ENCODE measurements at places on chromosomes 7 and 10.
A peak's percentile ranks its signal among the peaks of the same experiment; 100 is the strongest.

- DNase-seq, result no peak
Observed at GRCh38 chr10:18226336-18226735, 86.1 kb downstream of the CACNB2 start.

GRCh38 chr10:4538016-4538415 lies 288.0 kb upstream of the AKR1E2 start:
- no peak for DNase-seq

GRCh38 chr10:106911096-106911495 lies 253.4 kb downstream of the SORCS1 start:
- DNase-seq, result no peak

- no peak for DNase-seq
Observed at GRCh38 chr7:18496341-18496700, 772 bp downstream of the HDAC9 start.

DNA sequence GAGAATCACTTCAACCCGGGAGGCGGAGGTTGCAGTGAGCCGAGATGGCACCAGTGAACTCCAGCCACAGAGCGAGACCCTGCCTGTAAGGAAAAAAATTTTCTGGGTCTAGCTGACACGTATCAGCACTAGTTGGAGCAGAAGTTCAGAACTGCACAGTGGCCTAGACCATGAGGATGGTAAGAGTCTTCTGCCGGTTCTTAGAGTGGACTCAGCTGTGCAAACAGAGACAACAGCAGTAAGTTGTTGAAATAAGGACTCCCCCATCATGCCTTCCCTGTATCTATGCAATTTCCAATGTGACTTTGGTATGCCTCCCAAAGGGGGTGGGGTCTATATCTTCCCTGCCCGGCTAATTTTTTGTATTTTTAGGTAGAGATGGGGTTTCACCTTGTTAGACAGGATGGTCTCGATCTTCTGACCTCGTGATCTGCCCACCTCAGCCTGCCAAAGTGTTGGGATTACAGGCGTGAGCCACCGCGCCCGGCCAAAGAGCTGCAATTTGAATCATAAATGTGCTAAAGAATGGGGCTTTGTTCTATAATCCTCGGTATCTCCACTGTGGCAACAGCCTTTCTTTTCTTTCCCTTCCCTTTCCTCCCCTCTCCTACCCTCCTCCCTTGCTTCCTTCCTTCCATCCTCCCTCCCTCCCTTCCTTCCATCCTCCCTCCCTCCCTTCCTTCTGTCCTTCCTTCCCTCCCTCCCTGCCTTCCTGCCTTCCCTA lies 14.5 kb upstream of the RNF216 start:
- no peak for DNase-seq

DNA sequence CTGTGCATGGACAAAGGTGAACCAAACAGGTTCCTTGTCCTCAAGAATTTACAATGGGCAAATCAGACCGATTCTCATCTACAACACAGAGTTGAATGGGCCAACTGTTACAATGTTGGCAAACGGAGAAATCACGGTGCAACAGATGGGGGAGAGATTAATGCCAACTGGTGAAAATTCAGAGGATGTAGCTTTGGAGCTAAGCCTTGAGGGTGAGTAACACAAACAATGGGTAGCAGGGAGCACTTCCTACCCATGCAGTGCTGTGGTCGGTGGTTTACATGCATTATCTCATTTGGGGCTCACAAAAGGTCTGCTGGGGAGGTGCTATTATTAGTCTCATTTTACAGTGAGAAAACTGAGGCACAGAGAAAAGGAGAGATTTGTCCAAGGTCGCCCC lies 902 bp upstream of the NFE2L3 start:
- peak; percentile 67 for DNase-seq

DNA sequence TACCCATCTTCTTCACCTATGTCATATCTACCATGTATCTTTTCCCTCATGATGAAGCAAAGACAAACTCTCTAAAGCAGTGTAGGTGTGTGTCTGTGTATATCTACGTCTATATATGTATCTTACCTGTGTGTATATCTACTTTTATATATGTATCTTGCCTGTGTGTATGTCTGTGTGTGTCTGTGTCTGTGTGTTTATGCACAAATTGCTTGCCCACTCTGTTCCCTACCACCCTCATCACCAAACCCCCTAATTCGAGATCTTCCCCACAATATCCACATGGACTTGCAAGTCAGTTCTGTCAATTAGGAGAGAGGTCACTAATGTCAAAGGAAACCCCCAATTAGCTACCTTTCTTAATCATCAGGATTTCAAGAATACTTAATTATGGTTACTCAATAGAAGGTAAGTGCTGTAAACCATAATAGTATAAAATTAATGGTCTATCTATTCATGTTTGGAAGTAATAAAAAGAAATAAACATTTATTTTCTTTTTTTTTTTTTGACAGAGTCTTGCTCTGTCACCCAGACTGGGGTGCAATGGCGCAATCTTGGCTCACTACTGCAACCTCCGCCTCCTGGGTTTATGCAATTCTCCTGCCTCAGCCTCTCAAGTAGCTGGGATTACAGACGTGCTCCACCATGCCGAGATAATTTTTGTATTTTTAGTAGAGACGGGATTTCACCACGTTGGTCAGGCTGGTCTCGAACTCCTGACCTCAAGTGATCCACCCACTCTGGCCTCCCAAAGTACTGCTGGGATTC lies 43.6 kb downstream of the ANKRD61 start:
- DNase-seq, result no peak

DNA sequence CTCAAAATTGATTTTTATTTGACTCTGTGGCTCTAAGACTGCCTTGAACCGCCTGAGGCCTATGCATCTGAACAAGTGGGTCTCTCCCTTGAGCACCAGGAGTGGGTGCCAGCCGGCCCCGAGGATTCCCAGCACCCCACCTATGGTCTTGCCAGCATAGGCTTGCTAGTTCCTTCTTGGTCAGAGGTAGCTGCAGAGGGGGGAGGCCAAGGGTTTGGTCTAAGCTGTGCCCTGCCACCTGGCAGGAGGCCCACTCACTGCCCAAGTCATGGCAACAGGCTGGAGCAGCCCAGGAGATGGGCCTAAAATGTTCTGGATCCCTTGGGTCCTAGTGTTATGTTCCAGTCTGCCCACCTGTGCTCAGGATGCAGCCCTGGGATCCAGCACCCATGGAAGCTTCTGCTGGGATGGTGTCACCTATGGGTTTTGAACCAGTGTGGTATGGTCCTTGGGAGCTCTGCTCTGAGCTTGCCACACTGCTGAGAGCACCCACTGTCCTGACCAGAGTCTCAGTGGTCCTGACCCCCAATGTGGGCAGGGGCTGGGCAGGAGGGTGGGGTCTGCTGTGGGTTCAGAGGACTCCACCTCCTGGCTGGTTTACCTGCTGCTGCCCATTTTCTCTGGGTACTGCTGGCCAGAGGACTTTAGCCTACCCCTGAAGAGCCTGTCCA lies 12.6 kb downstream of the YKT6 start:
- no peak for DNase-seq

- no peak for DNase-seq
Observed at GRCh38 chr7:37757563-37757962, 74.0 kb downstream of the GPR141 start.

DNA sequence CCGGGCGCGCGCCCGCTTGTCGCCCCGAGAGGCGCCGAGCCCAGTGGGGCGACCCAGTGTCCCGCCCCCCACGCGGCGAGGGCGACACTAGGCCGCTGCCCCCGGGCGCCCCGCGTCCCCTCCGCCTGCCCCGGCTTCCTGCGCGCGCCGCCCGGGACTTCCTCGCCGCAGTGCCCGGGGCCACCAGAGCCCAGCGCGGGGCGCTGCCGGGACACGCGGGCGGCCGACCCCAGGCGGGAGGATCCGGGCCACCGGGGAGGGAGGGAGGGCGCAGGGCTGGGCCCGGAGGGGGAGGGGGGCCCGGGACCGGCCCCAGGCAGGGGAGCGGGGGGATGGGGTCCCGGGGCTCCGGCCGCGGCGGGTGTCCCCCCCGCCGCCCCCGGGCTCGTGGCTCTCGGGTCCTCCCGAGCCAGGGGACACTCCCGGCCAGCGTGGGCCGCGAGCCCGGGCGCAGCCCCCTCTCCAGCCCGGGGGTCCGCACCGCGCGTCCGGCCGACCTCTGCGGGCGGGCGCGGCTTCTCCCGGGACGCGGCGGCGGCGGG lies 435 bp upstream of the PWWP2B start:
- no peak for DNase-seq

- no peak for DNase-seq
Observed at GRCh38 chr10:125795128-125795527, 19.5 kb upstream of the MMP21 start.

DNA sequence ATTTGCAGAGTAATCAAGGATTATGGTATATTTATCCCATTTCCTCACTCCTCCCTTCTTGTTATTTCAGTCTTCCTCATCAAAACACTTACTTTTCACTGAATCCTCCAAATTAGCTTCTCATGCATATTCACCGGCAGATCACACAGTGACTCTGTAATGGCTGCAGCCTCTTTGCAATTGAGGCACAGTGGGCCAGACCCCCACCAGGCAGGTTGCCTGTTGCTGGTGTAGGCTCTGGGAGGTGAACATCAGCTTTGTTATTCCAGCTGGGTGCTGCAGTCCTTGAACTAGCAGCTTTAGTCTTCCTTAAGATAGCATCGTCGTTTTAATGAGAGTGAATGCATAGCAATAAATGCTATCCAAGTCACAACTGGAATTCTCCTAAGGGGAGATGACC lies 449.3 kb downstream of the CNTNAP2 start:
- DNase-seq, result no peak

DNA sequence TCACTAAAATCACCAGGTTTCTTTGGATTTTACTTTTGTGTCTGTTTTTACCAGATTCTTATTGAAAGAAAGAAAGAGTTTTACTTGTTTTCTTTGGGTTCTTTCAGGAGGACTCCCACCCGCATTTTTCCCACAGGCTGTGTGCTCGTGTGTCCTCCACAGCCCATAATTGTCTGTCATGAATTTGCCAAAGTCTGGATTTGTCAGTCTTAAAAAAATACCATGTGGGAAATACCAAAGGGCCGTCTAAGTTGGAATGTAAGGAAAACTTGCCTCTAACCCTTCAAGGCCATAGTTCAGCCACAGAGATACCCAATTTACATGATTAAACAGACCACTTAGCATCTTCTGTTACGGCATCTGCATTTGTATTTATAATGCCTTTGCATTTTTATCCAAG lies 41.3 kb upstream of the INHBA start:
- DNase-seq, result no peak

- DNase-seq, result no peak
Observed at GRCh38 chr10:131180740-131181415, 130.6 kb downstream of the TCERG1L start.

- no peak for DNase-seq
Observed at GRCh38 chr10:35696392-35697287, 54.5 kb upstream of the FZD8 start.

DNA sequence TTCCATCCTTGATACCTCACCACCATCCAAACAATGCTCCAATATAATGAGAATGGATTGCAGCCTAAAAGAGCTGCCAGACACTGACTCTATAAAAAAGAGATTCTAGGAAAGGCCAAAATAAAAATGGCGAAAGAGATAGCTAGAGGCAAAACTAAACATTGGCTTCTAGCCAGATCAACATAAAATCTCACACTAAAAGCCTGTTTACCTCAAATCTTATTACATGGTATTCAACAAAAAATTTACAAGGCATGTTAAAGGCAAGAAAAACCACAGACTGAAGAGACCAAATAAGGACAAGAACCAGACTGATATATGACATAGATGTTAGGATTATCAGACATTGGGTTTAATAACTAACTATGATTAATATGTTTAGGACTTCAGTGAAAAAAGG lies 1127.0 kb downstream of the DNAJB9 start:
- no peak for DNase-seq

DNA sequence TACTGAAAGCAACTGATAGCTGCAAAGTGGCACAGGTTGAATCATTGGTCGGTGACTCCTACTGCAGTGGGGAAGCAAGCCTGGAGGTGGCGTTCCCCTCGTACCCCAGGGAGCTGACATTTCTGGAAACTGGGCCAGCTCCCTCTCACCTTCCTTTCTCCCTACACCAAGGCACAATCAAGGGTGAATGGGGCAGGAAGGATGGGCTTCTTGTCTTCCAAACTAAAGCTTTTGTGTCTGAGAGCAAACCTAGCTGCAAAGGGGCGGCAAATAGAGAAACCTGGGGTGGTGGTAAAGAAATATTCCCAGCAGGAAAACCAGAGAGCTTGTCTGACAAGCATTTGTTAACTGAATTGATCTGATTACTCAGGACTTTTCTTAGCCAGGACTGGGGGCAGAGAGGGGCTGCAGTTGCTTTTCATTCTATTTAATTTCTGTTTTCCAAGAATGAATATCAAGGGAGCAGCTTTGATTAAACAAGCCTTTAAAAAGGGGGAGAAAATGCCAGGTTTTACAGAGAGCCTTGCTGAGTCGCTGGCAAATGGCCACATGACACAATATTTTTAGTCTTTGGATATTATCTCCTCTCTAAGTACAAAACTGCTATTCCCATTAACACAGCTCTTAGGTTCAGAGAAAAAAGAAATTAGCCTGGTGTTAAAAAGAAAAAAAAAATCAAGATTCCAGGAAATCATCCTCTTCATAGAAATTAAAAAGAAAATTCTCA lies 27.8 kb downstream of the CDHR3 start:
- peak; percentile 82 for DNase-seq

- no peak for DNase-seq
Observed at GRCh38 chr10:112696592-112696991, 249.6 kb downstream of the VTI1A start.

DNA sequence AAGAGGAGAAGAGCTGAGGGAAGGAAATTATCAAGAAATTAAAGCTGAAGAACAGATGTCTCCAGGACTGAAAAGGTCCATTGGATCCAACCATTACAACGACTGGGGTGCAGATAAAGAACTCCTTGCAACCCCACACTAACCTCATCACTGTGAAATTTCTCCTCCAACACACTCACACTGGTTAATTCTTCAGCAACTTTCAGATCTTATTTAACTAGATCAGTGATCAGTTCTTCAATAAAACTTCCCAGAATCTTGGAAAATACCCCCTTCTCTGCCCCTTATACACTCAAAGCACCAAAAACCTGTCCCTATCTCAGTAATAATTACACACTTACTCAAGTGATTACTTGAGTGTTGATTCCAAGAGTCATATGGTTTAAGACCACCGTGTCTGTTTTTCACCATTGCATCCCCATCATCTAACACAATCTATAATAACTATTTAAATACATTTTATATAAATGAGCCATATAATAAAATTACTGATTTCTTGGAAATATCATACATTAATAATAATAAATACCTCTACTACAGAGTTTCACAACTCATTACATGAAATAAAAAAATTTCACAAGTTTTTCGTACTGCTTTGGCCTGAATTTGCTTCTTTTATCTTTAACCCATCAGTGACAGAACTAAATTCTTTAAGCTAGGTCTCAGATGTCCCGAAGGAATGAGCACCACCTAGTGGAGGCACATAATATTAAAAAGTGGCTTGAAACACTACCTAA lies 123.7 kb downstream of the MPP7 start:
- DNase-seq, result peak; percentile 45

GRCh38 chr7:381211-382042 lies 91.5 kb downstream of the FOXL3 start:
- DNase-seq, result no peak

GRCh38 chr10:11611248-11612020 lies at the start of gene USP6NL:
Gene USP6NL (minus strand): TSS chr10:11611650. CDS start chr10:11597634, 14,016 bp downstream.
- DNase-seq, result peak; percentile 36

GRCh38 chr10:15670880-15671279 lies 48.8 kb downstream of the ITGA8 start:
- DNase-seq, result no peak

GRCh38 chr10:17586821-17587234 lies 30.3 kb downstream of the HACD1 start:
- DNase-seq, result no peak

- no peak for DNase-seq
Observed at GRCh38 chr7:14635955-14636354, 266.6 kb downstream of the DGKB start.
